Amniotic stem cell (primary cell): ENCODE measurements at places on chromosomes 7 and 10.

DNA sequence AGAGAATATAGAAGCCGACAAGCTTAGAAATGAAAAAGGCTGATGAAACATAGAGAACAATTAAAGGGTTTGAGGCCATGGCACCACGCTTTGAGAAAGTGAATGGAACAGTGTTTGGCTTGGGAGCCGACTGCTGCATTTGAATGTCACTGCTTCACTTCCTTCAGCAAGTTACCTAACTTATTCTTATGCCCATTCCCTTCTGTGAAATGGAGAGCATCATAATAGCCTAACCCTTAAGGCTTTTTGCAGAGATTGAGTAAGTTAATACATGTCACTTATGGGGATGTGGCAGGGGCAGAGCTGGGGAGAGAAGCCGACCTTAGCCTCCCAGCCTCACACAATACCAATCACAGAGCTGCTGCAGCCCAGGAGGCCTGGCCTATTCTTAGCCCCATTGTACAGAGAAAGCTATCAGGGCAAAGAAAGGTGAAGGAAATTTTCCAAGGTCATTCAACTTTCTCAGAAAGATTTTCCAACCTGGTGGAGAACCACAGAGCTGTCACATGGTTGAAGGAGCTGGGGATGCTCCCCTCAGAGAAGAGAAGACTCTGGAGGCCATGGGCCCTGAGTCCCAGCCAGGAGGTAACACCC, 186.0 kb upstream of the GDF10 start:
- DNase-seq = no peak

- DNase-seq = no peak
These were observed 73.6 kb downstream of the ABCA13 start for GRCh38 chr7:48244864-48245271.

DNA sequence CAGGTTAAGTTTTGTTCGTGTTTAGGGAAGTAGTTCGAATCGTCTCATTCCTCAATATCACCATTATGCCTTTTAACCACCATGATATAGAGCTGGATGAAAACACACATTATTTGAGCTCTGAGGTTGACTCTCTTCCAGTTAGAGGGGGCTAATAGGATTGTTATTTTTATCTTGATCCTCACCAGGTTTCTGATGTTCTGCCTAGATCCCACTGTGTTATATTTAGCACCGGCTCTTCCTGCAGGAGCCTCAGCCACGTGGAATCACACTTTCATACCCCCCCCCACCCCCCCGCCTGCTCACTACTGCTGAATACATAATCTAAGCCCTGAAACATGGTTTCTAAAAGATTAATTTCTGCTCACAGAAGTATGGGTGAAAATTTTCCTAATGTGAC, 88.3 kb downstream of the NRCAM start:
- DNase-seq = no peak

DNA sequence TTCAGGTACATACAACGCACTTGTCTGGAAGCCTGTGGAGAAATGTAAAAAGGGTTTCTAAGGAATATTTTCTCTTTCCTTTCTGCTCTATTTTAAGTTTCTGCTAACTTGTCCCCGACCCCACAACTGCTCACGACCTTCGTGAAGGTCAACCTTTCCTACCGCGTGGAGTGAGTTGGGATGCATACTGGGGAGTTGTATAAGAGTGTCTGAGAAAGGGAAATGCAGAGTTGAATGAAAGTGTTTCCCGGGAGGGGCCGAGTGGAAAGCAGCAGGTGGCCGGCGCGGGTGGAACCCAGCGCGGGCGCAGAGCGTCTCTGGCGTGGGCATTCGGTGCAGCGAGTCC, 17.9 kb upstream of the ACBD5 start:
- DNase-seq = no peak

- no peak for DNase-seq
These were observed 19.8 kb upstream of the CPN1 start for GRCh38 chr10:100101192-100102076.
